ENCODE measurements at places on chromosomes 12 and 14. TPM values are rescaled to one million over a fixed set of nuclear protein-coding genes. Genes with fewer than 3 reads are reported as not detected.

Gene GLI1
- total RNA-seq = 0.56 TPM

Gene ATP2A2
- total RNA-seq = 3,087 TPM

Gene GLS2
- 0.40 TPM for total RNA-seq

DNA sequence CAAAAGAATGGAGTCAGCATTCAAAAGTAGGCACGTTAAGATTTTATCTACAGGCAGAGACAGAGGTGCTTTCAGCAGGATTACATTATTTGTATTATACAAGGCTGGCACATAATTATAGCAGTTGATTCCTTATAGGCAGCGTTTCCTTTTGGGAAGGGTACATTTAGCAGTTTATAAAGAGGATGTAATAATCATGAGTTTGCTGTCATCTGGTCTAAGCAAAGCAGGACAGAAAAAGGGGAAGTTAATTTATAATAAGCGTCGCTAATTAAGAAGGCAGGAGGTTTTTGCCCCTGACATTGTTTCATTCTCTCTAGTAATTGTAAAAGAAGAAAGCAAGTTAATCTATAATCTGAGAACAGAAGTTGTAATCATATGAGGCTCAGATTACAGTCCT lies 259.9 kb upstream of the MDGA2 start:
- DNase-seq = no peak

DNA sequence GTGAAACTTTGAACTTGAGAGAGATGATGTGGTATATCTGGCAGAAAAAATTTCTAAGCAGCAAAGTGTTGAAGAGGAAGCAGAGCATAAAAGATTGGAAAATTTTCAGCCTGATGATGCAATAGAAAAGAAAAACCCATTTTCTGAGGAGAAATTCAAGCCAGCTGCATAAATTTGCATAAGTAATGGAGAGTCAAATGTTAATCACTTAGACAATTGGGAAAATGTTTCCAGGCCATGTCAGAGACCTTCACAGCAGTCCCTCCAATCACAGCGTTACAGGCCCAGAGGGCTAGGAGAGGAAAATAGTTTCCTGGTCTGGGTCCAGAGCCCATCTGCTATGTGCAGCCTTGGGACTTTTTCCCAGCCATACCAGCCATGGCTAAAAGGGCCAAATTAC lies 469.0 kb upstream of the FOXG1 start:
- no peak for DNase-seq

- no peak for DNase-seq
Measured at GRCh38 chr12:22083167-22083566, 37.1 kb downstream of the CMAS start.

All from Right ventricle myocardium superior (tissue), 1 donor.